NCI-H345 (cell line): ENCODE measurements at places on chromosomes 1 and 21.

DNA sequence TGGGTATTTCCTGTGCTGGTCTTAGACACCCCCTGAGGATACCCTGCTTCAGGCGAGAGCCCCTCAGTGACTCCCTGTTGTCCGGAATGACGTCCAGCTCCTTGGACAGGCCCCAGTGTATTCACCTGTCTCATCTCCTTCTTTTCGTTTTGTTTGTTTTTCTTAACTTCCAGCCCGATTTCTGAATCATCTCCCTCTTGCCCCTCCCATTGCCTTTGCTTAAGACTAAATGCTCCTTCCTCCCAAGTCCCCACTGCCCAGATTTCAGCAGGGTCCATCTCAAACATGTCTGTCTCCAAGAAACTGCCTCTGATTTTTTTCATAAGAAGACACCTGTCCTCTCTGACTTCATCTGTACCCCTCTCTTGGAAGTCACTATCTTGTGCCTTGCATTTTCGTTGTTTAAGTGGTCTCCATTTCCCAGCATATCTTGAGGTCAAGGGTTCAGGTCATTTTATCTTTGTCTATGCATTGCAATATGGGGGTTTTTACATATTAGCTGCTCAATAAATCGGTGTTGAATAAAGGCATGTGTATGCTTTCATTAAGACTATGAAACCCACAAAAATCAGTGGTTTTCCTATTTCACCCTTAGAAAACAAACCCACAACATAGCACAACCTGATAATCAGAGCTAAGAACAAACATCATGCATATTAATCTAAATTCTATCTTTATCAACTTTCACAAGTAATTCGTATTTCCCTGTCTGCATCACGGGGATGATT, 58.4 kb upstream of the LGALS8 start:
- DNase-seq = no peak

DNA sequence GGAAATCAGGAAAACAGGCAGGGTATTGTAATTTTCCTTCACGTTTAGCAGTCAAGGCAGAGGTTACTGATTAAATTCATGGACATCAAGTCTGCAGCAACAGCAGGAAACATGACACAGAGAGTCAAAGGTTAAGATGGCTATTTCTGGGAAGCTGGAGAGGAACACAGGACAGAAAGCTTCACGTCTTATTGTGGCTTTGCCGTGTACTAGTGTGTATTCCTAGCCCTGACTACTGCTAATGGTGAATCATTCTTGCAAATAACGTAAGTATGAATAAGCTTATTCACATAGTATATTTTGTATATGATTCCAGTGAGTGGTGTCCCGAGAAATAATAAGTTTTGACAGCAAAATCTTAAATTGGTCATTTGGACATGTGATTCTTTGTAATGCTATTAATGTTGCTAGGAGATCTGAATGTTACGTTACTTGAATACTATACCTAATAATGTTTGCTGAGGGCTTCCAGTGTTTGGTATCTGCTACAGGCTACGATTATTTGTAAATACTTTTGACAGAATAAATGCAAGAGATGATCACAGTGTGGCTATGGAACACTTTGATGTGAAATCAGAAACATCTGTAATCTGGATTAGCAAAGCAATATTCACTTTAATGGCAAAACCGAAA, 77.4 kb downstream of the DISP1 start:
- no peak for DNase-seq

- DNase-seq = no peak
Observed at GRCh38 chr1:42949312-42950115, 9.2 kb downstream of the SLC2A1 start.

DNA sequence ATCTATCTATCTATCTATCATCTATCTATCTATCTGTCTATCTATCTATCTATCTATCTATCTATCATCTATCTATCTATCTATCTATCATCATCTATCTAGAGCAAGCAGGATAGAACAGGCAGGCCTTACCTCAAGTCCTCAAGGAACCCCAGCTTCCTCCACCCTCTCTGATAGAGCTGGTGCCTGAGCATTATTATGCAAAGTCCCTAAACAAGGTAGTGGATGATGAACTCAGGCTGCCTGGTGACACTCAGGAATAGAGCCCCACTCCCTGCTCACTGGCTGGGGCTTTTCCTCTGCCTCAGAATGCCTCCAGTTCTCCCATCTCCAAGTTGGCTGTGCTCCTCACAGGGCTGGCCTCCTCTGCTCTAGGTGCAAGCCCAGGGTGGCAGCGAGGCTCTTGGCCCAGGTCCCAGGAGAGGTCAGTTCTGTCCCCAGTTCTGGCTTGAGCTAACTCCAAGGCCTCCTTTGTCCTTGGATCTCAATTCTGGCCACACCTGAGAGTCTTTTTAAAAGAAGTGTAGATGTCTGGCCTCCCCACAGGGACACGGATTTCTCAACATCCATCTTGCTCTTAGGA, 60.2 kb downstream of the PCP4 start:
- no peak for DNase-seq

DNA sequence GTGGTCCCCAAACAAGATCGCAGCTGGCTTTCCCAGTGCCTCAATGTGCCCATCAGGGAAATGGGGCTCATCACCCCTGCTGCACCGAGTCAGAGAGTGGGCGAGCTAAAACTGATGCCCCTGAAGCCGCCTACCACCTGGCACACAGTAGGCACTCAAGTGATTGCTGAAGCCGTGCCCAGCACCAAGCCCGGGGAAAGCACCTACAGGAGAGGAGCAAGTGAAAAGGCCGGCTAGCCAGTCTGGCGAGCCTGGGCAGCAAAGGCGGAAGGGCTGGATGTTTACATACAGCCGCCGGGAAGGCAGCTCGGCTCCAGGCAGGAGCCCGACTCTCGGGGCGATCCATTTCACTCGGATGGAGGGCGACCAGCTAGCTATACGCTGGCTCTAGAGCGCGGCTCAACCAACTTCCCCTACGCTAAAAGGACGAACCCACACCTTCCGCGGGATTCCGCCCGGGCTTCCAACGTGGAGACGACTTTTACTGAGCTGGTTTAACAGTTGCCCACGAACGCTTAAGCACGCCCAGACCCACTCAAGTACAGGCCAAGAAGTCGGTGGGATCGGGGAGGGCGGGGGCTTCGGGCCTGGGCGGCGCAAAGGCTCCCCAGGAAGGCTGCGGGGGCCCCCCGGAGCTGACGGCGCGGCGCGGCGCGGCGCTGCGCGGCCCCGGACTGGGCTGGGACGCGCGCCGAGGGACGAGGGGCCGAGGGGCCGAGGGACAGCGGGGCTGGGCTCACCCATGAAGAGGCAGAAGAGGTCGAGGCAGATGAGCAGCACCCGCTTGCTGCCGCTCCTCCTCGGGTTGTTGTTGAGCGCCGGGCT, 1.0 kb downstream of the PLPP3 start:
- peak; percentile 54 for DNase-seq
